Forelimb muscle (tissue), 1 donor: ENCODE measurements at places on chromosomes 16 and 17.

- no peak for DNase-seq
Observed at GRCh38 chr17:64130559-64131001, 636 bp upstream of the ERN1 start.

GRCh38 chr16:24217461-24217860 is 38.7 kb upstream of the CACNG3 start:
- no peak for DNase-seq

GRCh38 chr17:82497483-82498405 is 21.8 kb upstream of the FOXK2 start:
- no peak for DNase-seq

- no peak for DNase-seq
Observed at GRCh38 chr17:65066901-65067300, 10.4 kb upstream of the GNA13 start.

DNA sequence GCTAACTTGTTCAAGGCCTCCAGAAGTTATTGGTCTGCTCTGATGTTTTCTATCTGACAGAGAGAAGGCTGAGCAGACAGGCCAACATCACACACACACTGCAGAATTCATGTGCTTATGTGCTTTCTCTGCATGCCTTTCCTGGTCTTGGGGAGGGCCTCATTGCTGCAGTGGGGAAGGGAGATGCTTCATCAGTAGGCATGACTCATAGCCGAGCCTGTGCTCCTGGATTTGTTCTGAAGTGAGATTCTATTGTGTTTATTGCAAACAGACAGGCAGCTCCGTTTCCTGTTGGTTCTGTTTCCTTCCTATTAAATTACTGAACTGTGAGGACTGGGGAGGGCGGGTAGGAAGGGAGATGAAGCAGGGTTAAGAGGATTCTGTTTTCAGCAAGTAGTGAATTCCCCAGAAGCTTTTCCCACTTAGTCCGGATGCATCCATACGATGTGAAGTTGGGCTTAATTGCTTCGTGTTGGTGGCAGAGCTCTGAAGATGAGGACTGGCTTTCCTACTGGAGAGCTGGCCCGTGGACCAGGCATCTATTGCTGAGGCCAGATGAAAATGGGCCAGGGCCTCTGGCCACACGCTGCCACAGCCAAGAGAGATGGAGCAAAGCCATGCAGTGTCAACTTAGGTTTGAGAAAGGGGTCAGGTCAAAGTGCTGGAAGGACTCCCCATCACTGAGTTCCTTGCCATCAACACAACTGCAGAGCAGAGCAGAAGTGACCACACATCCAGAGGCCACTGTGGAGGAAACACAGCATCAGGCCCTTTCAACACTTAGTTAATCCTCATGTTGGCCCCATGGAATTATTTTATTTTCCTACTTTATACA is 179.3 kb downstream of the UTP18 start:
- no peak for DNase-seq
